ENCODE measurements at places on chromosomes 11 and 22.

- no peak for DNase-seq
These were observed 18.3 kb upstream of the TALDO1 start for GRCh38 chr11:728901-729491.

- DNase-seq, result no peak
These were observed 32.9 kb upstream of the RELT start for GRCh38 chr11:73343076-73343873.

DNA sequence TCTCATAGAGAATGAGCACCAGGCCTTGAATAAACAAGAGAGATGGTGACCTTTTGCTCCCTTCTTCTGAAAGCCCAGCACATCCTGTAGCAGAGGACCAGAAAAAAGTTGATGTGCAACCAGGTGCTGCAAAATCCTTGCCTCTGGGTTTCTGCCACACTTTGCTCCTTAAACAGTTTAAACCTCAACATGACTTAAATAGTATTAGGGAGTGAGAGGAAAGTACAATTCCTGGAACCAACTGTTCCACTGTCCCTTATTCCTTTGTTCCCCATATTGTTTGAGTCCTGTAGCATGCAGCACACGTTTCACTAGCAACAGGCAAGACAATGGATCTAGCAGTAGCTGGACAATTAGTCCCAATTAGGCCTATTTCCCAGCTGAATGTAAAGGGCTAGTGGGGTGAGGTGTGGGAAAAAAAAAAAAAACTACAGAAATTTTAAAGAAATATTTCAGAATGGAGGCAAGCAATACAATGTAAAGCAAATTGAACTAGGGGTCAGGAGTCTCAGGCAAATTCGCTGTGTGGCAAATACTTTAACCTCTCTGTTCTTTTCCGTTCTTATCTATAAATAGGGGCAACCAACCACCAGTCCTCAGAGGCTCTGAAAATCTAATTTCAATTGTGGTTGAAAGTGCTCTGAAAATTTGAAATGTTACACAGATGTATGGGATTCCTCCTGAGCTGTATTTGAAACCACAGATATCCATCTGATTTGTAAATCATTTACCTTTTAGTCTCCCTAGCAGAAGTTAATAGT lies 6.6 kb downstream of the MPPED2 start:
- no peak for DNase-seq

DNA sequence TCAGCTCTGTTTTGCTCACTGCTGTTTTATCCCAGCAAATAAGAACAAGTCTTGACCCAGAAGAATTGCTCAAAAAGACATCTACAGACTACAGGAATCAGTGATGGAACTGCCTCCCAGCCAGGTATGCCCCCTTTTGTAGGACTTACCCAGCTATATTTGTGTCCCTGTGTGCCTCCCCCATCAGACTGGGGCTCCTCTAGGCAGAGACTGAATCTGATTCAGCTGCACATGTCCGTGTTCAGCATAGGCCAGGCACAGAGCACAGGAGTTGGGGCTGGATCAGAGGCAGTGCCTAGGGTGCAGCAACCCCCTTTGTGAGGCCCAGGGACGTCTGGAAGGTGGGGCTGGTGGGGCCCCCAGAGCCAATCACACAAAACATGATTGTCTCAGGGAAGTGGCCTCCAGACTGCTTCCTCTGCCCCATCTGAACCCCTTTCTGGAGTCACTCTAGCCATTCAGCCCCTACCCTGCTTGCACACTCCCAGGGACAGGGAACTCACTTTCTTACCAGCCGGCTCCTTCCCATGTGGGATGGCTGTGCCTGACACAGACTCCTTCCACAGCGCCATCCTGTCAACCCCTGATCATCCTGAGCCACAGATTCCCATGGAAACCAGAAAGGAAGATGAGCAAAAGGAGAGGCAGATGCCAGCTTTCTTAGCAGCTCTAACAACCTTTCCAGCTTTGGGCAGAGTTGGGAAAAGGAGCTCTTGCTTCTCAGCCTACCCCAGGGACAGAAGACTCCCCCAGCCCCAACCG lies 24.8 kb downstream of the PDE2A start:
- no peak for DNase-seq

DNA sequence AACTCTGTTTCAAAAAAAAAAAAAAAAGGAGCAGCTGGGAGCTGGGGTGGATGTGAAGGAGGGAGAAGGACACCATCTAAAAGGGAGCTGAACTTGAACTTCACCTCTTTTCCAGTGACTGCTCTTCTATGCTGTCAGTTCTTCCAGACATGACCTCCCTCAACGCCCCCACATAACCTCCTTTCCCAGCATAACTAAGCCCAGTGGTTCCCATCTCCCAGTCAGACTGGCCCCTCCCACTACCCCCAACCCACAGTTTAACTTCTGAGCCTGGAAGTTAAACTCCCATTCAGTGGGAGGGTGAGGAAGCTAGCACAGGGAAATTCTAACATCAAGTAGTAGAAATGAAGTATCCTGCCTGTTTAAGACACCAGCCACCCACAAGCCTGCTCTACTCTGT lies 1.8 kb downstream of the ARHGAP1 start:
- DNase-seq, result no peak

- DNase-seq, result no peak
These were observed at the start of gene KRTAP5-10 for GRCh38 chr11:71565263-71565662. KRTAP5-10 (plus strand) TSS chr11:71565563; CDS start chr11:71565588, 25 bp downstream.

- no peak for DNase-seq
These were observed 98.9 kb upstream of the SLC5A12 start for GRCh38 chr11:26820739-26821138.

- DNase-seq, result no peak
These were observed 7.0 kb downstream of the MAPK8IP2 start for GRCh38 chr22:50607659-50608020.

- peak; percentile 88 for DNase-seq
These were observed 26.5 kb downstream of the SGSM3 start for GRCh38 chr22:40396882-40397281.

- no peak for DNase-seq
These were observed 52.3 kb downstream of the RASSF10 start for GRCh38 chr11:13061294-13061990.

DNA sequence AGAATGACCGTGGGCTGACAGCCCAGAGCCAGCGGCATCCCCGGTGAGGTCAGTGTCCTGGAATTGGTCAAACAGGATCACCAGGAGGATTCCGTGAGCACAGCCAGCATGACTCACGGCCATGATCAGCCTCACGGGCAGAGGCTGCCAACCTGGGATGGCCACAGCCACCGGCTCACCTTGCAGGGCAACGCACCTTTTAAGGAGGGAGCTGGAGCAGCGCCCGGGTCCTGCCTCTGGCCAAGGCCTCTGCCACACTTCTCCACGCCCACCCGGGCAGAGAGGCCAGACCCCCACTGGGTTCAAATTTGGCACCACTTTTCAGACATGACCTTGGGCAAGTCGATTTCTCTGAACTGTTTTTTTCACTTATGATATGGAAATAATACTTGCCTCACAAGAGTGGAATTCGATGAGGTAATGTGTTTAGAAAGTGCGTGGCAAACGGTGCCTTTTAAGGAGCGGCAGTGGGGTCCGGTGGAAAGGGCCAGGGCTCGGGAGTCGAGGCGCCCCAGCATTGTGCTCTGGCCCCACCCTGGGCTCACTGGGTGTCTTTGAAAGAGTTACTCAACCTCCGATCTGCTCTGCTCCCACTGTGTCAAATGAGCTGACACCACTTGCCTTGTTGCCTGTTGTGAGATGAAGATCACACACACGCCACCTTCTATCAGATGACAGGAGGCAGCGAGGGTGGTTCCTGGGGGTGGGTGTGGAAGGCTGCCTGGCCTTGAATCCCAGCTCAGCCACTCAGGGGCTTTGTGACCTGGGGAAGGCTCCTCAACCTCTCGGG lies 16.0 kb downstream of the TXN2 start:
- no peak for DNase-seq

GRCh38 chr11:68099474-68100405 lies 21.4 kb downstream of the CHKA start:
- DNase-seq, result peak; percentile 41
